ENCODE measurements at places on chromosomes 1 and 21.
A peak's percentile ranks its signal among the peaks of the same experiment; 100 is the strongest.

DNA sequence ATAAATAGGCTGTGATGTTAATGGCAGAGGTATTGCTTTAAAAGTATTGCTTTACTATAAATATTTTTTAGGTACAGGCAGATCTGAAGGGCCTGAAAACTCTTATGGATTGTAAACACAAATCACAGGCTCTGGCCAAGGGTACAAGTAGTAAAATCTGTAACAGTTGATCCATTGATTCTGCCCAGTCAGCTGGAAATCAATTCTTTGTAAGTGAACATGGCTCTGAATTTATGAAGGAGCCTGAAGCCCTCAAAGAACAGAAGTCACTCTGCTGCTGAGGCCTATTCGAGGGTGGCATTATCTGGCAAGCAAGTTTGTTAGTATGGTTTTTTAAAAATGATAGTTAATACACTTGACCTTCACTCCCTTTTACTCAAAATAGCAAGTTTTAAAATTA is 834.0 kb upstream of the TMPRSS15 start:
- DNase-seq, result no peak

- peak; percentile 60 for DNase-seq
Observed at GRCh38 chr1:92484472-92485380, 2.0 kb downstream of the GFI1 start.

GRCh38 chr1:47362828-47363227 is 29.2 kb downstream of the CMPK1 start:
- DNase-seq, result no peak

GRCh38 chr1:150560576-150561253 is 11.5 kb downstream of the ADAMTSL4 start:
- peak; percentile 96 for DNase-seq

DNA sequence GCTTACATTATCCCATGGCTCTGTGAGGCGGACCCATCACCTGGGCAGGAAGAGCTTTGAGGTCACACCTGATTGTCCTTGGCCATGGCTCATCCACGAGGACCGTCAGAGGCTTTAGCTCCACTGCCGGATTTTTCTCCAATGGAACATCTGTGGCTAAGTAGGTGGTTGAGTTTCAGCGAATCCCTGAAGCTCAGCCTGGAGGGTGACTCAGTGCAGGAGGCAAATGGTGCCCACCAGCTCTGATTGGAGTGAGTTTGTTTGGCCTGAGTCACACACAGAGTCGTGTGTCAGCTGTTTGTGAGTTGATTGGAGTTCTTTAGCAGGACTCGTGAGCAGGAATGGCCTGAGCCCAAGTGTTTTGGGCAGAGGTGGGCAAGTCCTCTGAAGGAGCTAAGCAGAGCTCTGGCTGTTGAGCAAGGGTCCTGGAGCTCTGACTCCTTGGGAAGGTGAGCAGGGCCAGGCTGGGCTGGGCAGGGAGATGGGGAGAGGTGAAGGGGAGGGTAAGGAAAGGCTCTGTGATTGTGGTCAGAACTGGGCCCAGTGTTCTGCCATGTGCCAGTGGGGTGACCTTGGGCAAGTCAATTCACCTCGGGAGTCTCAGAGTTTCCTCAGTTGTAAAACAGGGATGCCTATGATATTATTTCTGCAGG is 2.0 kb downstream of the SLC6A17 start:
- DNase-seq, result no peak

GRCh38 chr1:46244656-46245371 is 2.7 kb upstream of the RAD54L start:
- peak; percentile 64 for DNase-seq

DNA sequence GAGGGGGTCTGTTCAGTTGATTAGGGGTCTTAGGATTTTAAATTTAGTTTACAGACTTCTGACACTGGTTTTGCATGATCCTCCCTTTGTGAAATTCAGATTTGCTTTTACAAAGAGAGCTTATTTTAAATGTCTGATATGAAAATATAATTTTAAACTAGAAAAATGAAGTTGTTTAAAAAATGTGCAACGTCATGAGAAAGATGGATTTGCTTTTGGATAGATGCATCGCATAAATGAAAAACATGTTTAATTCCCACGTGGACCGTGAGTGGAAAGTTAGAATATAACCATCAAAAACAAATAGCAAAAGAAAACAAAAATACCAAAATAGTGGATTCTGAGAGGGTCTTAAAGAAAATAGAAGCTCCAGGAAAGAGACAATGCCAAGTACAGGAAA is 2.0 kb upstream of the OR2T3 start:
- no peak for DNase-seq

GRCh38 chr1:37372711-37373110 is 101.7 kb upstream of the ZC3H12A start:
- DNase-seq, result no peak

- DNase-seq, result no peak
Observed at GRCh38 chr1:28115267-28115666, 26.9 kb upstream of the EYA3 start.

DNA sequence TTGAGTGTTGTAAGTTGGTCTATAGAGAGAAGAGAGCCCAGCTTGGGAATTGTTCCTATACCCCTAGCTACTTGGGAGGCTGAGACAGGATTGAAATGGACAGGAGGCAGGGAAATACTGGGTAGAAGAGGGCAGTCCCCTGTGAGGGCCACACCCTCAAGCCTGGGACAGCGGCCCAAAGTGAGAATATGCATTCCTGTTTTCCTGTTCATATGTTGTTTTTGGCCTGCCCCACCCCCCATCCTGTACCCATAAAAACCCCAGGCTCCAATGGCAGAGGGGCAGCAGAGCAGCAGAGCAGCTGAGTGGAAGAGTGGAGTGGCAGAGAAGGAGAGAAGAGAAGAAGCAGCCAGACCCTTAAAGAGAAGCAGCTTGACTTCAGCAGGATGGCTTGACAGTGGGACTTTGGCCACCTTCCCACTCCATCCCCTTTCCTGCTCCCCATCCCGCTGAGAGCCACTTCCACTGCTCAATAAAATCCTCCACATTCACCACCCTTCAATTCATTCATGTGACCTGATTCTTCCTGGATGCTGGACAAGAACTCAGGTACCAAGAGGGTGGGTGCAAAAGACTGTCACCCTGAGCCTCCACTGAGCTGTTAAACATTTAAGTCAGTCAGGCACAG is 70.6 kb upstream of the PUM1 start:
- no peak for DNase-seq

GRCh38 chr1:23574265-23574754 is 15.0 kb upstream of the ID3 start:
- no peak for DNase-seq

GRCh38 chr21:41726970-41727783 is 39.7 kb downstream of the RIPK4 start:
- no peak for DNase-seq

DNA sequence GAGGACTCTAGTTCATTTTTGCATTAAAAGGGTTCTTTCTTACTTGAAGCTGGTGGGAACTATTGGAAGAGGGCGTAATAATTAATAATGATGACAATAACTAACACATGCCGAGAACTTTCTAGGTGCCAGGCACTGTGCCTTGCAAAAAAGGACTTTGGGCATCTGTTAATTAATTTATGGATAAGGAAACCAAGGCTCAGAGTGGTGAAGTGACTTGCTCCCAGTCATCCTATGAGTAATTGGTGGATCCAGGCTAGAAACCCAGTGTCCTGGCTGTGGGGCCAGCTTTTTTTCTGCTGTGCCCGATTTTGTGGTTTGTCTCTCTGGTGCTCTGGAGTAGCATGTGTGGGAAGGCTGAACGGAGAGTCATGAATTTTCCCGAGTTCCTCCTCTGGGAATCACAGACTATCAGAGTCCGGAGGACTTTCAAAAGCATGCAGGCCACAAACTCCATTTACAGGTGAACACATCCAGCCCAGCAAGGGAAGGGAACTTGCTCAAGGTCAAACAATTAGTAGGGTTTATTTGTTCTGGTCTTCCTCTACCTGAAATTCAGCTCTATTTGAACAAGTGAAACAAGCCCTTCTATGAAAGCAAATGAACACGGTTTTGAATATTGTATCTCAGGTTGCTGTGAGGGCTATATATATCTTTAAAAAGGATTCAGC is 23.4 kb downstream of the ROR1 start:
- DNase-seq, result no peak

GRCh38 chr1:214102907-214103306 is 115.1 kb downstream of the PROX1 start:
- no peak for DNase-seq

GRCh38 chr1:32014948-32015273 is 1.2 kb downstream of the KHDRBS1 start:
- no peak for DNase-seq

GRCh38 chr1:184025242-184025675 is 12.3 kb downstream of the COLGALT2 start:
- no peak for DNase-seq

DNA sequence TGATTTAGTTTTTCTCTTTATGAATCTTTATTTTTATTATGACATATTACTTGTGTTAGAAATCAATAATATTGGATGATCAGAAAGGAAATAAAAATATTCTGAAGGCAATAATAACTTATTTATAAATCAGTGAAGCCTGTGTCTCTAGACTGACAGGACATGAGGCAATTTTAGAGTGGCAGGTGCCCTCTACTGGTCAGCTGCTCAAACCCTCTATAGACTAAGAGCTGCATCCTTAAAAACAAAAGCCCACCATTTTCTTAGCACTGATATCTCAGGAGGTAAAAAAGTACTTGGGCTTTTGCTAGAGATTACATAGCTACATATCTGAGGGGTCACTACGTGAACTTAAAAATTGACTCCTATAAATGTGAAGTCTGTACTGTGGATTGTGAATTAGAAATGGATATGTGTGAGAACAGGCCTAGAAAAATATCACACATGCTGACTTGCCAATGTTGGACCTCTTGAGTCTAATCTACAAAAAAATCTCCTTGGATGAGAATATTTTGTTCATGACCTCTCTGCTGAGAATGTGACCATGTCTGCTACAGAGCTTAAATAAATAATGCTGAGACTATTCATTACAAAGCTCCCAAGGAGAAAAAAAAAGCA is 597.9 kb upstream of the ADAMTS5 start:
- DNase-seq, result peak; percentile 90

DNA sequence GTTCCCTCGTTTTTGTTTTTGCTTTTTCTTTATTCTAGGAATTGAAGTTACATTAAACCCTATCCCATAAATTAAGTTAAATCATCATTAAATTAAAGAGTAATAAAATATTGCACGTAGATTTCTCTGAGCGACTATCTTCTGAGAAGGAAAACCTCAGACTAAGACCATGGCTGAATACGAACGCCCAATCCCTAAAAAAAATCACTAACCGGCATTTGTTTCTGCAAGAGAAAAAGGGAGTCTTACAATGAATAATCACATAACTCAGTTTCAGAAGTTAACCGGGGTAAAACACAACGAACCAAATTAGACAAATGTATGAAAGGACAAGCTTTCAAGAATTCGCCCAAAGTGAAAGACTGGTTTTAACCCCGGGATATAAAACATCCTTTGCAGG is 1.3 kb downstream of the PIK3R3 start:
- peak; percentile 14 for DNase-seq

GRCh38 chr1:220879509-220880361 is 492 bp downstream of the HLX start:
- DNase-seq, result no peak

GRCh38 chr1:119141020-119141424 is 569 bp upstream of the WARS2 start:
- DNase-seq, result no peak

- no peak for DNase-seq
Observed at GRCh38 chr1:23249787-23250454, 32.6 kb upstream of the HTR1D start.

DNA sequence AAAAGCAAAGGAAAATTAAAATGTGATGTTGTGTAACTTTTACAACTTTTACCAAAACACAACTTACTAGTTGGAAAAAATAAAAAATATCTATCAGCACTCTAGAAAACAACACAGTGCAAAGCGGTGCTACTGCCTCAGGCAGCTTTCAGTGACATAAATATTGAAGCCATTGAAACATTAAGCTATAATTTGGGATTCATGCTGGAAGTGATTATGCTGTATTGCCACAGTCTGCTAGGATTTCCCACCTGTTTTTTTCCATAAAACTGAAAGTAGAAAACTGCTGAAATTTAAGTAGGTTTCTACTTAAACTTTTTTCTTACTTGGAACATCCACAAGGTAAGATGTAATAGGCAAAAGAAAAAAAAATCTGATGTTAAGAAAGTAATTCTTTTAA is 674.4 kb downstream of the KCNT2 start:
- DNase-seq, result no peak

GRCh38 chr1:179770887-179771502 is 27.9 kb downstream of the FAM163A start:
- no peak for DNase-seq

- no peak for DNase-seq
Observed at GRCh38 chr1:91281782-91282181, 122.9 kb downstream of the HFM1 start.

DNA sequence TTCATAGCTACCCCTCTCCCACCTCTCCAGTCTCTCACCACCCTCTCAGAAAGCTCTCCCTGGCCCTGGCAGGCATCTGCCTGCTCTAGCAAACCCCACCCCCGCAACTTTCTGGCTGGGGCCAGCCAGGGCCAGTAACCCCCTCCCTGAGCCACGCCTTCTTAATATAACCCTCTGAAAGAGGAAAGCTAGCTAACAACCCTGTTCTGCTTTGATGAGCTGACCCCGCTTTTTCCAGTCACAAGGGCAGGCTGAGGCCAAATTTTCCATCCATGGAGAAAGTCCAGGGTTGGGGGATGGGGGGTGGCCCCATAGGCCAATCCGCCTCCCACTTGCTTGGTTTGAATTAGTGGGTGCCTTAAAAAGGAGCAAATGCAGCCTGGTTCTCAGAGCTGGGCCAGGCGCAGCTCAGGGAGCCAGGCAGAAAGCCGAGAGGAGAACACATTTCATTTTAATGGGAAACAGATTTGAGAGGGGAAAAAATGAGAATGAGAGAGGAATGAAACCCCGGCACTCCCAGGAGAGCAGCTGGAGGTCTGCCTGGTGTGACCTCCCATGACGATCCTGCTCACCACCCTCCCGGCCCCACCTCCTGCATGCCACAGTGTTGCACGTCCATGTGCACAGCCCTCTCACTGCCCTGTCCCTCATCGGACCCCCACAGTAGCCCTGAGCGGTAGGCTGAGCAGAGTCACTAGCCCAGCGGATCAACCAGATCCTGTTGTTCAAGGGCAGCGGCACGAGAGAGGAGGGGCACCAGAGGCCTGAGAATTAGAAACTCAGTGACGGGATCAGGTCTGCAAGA is 62.3 kb downstream of the OPTC start:
- no peak for DNase-seq

DNA sequence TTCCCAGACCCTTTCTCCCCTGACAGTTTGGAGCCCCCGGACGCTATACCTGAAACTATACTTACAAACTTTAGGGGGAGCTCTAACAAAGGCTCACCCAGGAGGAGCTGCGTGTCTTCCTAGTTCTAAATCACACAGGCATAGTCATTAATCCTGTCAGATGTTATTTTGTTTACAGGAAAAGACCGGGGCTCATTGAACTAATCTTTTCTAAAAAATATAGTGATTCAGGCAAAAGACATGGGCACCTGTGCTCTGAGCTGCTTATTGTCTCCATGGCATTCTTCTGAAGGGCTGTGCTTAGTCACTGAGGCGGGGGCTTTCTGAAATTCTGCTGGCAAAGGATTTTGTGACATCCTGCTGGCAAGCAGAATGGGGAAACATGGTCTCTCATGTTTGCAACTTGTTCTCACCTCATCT is 1577.0 kb downstream of the NCAM2 start:
- DNase-seq, result peak; percentile 82

GRCh38 chr1:192529031-192529755 is 46.4 kb upstream of the RGS1 start:
- no peak for DNase-seq

GRCh38 chr1:29668551-29669157 is 432.3 kb downstream of the PTPRU start:
- no peak for DNase-seq

All from NCI-H1694 treated with DMSO at 0.1 percent for 48 hours (cell line).